Pulmonary artery endothelial cell (primary cell): ENCODE measurements at places on chromosomes 7 and 10. TPM values are rescaled to one million over a fixed set of nuclear protein-coding genes. Genes with fewer than 3 reads are reported as not detected.

The TET1 gene
- 0.07 and 0.21 TPM in 2 replicates for total RNA-seq

The SLC18A3 gene
- not detected in 2 replicates for total RNA-seq

The HOGA1 gene
- 0.18 and 0.53 TPM in 2 replicates for total RNA-seq

The PPP1R3A gene
- not detected in 2 replicates for total RNA-seq

The VSTM2A gene
- total RNA-seq: not detected in 2 replicates

The PRSS1 gene
- not detected in 2 replicates for total RNA-seq

The UPK3B gene
- total RNA-seq: not detected in 2 replicates

The PAX4 gene
- not detected in 2 replicates for total RNA-seq

The ITPRID1 gene
- not detected in 2 replicates for total RNA-seq

The ERVW-1 gene
- total RNA-seq: not detected in 2 replicates

The MYO3A gene
- not detected in 2 replicates for total RNA-seq

The TMEM26 gene
- total RNA-seq: 0.14 and 0.26 TPM in 2 replicates

The LIPJ gene
- 0.21 TPM in 1 of 2 replicates, not detected in the other for total RNA-seq

The ADCYAP1R1 gene
- 0.07 and 0.46 TPM in 2 replicates for total RNA-seq

The TFEC gene
- total RNA-seq: 13.2 and 15.4 TPM in 2 replicates

The RADIL gene
- 0.46 and 0.73 TPM in 2 replicates for total RNA-seq

The GSDME gene
- total RNA-seq: 28.3 and 32.6 TPM in 2 replicates

The EPO gene
- total RNA-seq: not detected in 2 replicates

The MUC12 gene
- under 0.01 TPM in 1 of 2 replicates, not detected in the other for total RNA-seq

The HOXA3 gene
- 0.53 and 0.66 TPM in 2 replicates for total RNA-seq

The TMEM184A gene
- total RNA-seq: not detected in 2 replicates

The TMEM178B gene
- 0.07 TPM in 1 of 2 replicates, not detected in the other for total RNA-seq

The SPDYE9 gene
- total RNA-seq: not detected in 2 replicates
